ENCODE measurements at places on chromosomes 4 and X.

DNA sequence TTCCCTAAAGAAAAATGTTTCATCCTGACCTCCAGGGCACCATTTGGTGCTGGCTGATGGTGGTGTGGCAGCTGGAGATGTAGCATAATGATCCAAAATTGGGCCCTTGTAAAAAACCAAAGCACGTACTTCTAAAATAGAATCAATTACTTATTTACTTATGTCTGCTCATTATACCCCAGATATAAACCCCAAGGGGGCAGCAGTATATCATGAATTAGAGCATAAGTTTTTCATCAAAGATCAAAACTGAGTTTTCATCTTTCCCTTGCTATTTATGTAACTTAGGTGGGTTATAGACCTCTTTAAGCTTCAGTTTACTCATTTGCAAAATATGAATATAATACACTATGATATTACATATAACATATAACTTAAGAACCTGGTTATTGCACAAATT is 241.1 kb downstream of the TACR3 start:
- peak; percentile 8 for DNase-seq

DNA sequence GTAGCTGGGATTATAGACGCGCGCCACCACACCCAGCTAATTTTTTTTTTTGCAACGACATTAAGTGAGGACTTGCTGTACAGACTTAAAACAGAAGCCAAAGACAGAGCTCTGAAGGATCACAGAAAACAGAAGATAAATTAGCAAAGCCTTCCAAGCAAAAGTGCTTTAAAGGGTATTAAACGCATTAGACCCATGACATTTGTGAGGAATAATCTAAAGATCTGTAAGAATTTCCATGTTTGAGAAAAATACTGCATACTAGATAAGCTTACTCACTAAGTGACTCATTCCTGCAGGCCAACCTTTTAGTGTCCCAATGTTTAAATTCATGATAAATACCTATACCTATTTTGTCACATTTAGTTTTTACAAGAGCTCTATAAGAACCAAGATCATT is 27.4 kb downstream of the SMARCA1 start:
- no peak for DNase-seq

DNA sequence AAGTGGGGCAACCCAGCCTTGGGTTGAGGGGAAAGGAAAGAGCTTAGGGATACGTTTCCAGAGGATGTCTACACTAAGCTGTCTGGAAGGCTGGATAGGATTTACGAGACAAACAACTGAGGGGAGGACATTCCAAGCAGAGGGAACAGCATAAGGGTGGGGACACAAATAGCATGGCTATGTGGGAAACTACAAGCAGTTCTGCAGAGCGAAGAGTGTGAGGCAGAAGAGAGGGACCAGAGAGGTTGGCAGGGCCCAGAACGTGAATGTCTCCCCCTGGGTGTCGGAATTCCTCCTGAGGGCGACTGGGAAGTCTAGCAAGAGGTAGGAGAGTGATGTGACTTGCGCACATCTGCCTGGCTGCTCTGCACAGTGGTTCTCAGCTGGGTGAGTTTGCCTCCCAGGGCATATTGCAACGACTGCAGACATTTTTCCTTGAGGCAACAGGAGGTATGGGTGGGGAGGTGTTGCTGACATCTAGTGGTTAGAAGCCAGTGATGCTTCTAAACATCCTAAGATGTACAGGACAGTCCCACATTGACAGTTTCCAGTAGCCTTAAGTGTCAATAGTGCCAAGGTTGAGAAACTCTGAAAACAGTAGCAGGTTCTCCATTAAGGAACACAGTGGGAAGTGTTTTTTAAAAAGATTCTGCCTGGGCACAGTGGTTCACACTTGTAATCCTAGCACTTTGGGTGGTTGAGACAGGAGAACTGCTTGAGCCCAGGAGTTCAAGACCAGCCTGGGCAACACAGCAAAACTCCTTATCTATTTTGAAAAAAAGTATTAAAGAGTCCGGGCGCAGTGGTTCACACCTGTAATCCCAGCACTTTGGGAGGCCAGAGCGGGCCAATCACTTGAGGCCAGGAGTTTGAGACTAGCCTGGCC is 9.2 kb downstream of the NDUFA1 start:
- peak; percentile 72 for DNase-seq

DNA sequence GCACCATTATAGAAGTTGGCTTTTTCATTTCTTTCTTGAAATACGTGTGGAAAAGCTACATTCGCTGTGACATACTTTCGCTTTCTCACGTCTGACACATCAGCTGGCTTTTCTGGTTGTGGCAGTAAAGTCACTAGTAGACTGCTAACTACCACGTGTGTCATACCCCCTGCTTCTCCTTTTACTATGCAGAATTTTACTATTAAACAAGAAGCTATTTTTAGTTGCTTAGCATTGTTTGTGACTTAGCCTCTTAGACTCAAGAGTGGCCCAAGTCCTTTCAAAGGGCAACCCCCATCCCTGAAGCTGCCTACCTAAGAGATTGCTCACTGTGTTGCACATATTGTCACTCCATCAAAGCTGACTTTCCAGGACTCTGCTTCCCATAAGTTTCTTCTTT is 2.1 kb upstream of the IL2 start:
- peak; percentile 39 for DNase-seq

- peak; percentile 35 for DNase-seq
These were observed 57.5 kb downstream of the GPR82 start for GRCh38 chrX:41781500-41781899.

- no peak for DNase-seq
These were observed 65.3 kb upstream of the DCLK2 start for GRCh38 chr4:150012851-150013360.

DNA sequence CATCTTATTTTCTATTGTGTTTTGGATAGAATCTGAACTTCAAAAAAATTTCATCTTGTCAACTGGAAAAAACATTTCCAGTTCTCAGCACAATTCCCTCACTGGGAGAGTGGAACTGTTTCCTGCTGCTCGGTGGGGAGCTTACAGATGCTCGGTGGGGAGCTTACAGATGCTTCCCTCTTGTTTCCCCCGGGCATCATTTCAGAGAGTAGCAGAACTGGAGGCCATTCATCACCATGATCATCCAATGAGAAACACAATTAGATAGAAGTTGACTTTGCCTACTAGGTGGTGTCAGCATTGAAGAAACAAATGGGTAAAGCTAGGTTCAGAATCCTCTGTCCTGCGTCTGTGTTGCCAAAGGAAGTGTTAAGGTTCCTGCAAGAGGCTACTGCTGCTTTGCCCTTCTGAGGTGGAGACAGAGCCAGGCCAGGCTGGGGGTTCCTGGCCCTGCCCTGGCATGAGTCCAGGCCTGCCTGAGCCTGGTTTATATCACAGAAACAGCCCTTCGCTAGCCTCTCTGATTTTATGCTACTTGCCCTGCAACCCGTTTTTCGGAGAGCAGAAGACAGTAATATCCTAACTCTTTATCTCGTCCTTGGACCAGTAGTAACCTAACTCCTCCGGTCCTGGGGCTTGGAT is 70.6 kb downstream of the TAPT1 start:
- no peak for DNase-seq

DNA sequence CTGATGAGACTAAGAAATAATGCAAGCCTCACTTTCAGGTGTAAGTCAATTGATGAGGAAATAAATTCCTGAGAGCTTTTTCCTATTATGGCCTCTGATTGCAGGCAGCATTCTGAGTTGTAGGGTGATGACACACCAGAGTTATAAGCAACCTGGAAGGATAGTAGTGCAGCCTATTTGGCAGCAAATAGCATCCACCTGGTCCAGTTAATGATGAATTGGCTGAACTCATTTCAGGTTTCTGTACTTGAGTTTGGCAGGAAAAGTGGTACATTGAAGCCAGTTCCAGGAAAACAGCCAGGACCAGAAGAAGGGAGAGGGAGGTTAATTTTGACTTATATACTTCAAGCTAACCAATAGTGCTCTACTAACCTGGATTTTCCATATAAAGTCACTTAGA is 316.8 kb downstream of the NAF1 start:
- no peak for DNase-seq

- no peak for DNase-seq
These were observed 33.0 kb downstream of the SGMS2 start for GRCh38 chr4:107857741-107858140.

- no peak for DNase-seq
These were observed 28.2 kb downstream of the TMEM154 start for GRCh38 chr4:152651473-152652060.

DNA sequence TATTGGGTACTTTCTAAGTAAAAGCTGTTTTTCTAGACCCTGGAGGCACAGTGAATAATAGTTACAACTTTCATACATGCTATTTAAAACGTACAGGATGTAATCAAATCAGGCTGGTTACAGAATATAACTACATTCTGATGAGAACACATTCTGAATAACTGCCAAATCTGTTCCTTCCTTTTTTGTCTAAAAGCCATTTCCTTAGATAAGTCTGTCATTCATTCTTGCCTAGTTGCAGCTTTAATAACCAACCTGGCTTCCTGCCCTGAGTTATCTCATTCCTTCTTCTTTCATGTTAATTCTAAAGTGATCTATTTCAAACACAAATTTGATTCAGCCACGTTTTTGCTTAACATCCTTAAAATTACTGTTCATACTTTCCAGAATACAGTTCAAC is 189.7 kb upstream of the ITM2A start:
- no peak for DNase-seq

- no peak for DNase-seq
These were observed 4.0 kb downstream of the DIPK2B start for GRCh38 chrX:45196701-45197100.

DNA sequence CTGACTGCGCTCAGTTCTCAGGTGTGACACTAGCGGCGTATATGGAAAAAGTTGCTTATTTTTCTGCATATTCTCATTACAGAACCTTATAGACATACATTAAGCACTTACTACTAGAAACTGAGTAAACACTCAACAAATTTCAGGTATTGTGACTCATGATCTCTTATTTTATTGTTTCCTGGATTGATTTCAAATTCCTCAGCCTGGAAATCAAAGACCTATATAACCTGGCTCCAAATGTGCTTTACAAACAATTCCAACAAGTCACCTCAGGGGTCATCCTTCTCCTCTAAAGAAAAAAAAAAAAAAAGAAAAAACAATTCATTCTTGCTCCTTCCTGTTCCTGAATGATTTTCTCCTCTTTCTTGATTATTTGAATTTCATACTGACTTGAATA is 152.3 kb downstream of the ADAM29 start:
- DNase-seq = no peak

- DNase-seq = no peak
These were observed 27.6 kb upstream of the GTPBP6 start for GRCh38 chrX:346034-346813.

DNA sequence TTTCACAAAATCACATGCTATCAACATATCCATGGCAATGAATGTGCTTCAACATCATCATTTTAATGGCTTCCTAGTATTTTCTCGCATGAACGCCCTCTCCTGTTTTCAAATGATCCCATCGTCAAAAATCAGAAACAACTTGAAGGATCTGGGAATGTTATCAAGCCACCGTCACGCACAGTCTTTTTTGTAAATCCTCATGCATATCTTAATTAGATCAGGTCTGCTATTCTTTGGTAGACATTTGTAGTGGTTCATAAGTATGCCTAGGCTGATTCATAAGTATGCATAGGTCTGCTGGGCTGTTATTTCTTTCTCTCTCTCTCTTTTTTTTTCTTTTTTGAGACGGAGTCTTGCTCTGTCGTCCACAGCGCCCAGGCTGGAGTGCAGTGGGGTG is 101.6 kb downstream of the CLNK start:
- no peak for DNase-seq

- no peak for DNase-seq
These were observed 543.3 kb downstream of the GRID2 start for GRCh38 chr4:92847026-92847425.

DNA sequence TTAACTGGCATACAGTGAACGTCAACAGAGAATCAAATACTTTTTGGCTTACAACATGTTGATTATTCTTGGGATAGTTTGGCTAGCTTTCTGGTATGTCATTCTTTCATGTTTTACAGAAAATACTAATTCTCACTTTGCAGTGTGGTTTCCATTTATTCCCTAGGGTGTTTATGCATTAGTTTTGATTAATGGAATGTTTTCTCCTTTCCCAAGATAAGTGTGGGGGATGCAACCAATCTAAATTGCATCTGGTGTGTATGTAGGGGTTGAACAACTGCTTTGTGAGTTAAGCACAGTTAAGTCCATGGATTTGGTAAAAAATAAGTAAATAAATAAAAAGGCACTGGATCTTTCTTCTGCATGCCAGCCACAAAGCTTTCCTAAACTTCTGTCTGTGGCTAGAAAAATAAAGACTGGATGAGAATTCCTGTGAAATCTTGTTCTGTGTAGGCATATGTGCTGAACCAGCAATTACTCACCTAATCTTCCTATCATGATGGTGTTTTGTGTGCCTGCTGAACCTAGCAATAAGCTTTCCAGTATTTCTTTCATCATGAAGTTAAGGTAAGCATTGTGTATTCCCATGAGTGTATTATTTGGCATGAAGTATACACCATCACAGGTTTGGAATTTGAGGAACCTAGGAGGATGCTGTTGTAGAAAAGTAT is 50.6 kb upstream of the TENM3 start:
- no peak for DNase-seq

DNA sequence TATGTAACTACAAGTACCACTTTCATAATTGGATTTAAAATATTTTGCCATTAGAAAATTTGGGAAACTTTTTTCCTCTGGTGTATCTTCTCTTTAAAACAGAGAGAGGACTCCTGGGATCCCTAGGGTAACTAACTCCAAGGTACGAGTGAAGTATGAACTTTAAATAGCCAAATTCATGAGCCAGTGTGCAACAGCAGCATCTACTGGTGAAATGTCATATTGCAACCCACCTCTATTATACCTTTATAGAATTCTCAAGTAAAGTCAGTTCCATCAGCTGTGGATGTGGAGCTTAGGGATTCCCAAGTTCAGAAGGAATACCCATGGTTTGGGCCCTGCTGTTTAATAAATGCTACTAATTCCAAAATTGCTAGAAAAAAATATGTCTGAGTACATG is 282.7 kb upstream of the TAPT1 start:
- DNase-seq = peak; percentile 29

GRCh38 chrX:33357606-33358005 is 146.3 kb upstream of the DMD start:
- DNase-seq = no peak

DNA sequence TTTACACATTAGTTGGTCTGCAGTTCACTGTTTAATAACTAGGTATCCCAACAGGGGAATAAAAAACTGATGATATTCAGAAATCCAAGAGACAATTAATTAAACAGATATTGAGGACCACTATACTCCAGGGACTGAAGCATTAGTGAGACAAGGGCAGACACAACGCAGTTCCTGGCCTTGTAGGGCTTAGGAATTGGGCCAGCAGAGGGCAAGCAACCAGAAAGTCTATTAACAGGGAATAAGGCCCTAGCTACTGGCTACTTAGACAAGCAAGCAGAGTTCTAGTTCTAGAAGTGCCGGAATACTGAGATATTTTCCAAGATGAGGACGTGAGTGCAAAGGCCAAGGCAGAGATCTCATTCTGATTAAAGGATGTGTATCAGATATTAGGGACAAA is 58.6 kb upstream of the ADGRA3 start:
- no peak for DNase-seq

DNA sequence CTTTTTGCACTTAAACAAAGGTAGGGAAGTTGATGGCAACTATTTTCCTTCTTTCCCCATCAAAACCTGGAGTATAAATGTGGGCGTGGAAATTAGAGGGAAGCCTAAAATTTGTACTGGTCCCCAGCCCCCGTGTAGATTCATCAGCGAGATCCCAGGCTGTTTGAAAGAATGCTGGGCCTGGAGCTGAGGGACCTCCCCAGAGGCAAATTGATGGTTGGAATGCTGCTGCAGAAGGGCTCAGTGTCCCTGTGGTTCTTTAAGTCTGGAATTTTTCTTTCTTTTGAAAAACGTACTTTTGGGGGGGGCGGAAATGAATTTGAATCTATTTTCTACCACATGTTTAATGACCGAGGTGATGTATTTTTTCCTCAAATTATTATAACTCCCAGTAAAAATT is 197.2 kb downstream of the CBR4 start:
- DNase-seq = no peak
